Fibroblast of villous mesenchyme (primary cell): ENCODE measurements at places on chromosomes 5 and 9.

- no peak for DNase-seq
Observed at GRCh38 chr9:108865037-108865436, 3.0 kb downstream of the ACTL7A start.

DNA sequence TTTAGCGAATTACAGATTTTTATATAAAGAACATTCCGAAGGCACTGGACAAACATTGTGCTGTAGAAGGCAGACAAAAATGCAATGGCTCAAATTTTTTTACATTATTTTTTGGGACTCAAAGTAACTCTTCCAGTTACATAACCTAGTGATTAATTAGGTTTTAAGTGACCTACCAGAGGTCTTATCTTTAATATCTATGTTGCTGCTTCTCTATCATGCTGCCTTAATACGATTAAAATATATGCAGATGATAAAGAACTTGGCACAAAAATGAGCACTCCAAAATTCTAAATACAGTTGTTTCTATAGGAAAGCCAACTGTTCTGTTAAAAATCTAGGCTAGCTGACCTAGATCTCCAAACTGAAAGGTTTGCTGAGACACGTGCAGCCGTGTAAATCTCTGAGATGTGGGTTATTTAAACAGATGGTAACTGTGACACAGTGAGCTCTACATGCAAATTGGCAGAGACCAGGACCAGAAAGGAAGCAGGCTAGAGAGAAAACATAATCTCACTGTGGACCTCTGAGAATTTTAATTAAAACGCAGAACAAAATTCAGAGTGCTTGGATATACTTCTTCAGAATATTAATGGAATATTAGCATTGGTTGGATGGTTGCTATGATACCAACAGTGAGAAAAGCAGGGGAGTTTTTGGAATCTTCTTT lies 56.2 kb downstream of the CAMK4 start:
- DNase-seq: no peak

GRCh38 chr5:13552361-13552760 lies 392.1 kb downstream of the DNAH5 start:
- no peak for DNase-seq

DNA sequence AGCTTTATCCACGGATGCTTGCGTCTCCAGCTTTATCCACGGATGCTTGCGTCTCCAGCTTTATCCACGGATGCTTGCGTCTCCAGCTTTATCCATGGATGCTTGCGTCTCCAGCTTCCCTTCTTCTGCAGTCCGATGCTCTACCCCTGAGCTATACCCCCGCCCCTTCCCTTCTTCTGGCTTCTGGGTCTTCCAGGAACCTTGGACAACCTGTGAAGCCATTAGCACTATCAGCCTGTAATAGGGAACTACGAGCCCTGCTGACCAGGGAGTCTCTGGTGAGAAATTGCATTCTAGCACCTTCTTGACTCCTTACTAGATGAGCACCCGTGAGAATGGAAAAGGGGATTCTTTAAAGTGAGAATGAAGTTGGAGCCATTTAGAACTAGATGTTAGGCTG lies 39.1 kb upstream of the SH3PXD2B start:
- DNase-seq: no peak

DNA sequence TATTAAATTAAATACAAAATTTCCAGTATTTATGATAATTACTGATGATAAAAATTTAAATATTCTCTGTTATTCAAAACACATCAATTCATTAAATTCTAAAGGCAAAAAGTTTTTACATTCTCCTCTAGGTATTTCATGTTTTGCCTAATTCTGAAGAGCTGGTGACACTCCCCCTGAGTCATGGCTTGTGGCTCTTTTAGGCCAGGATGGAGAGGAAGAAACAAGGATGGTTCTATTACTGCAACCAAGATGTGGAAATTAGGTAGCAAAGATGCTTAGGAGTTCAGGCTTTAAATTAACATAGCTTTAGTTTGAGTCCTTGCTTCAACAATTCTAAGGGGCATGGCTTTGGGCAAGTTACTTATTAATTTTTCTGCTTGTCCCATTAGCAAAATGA lies 1295.8 kb downstream of the EFNA5 start:
- no peak for DNase-seq

DNA sequence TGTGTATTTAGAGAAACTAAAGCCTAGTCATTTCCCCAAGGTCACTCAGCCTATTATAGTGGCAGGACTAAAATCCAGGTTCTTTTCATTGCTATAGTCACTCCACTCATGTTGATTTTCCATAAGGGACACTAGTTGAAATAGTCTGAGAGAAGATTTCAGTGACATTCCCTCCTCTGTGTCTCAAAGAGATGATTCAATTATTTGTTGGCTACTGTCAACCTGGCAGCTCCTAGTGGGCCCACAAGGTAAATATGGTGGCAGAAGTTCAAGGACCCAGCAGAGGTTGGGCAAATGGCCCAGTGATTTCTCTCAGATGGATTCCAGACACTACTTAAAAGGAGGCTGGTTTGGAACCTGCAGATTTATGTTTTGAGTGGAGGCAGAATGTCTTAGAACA lies 48.1 kb downstream of the G3BP1 start:
- no peak for DNase-seq

DNA sequence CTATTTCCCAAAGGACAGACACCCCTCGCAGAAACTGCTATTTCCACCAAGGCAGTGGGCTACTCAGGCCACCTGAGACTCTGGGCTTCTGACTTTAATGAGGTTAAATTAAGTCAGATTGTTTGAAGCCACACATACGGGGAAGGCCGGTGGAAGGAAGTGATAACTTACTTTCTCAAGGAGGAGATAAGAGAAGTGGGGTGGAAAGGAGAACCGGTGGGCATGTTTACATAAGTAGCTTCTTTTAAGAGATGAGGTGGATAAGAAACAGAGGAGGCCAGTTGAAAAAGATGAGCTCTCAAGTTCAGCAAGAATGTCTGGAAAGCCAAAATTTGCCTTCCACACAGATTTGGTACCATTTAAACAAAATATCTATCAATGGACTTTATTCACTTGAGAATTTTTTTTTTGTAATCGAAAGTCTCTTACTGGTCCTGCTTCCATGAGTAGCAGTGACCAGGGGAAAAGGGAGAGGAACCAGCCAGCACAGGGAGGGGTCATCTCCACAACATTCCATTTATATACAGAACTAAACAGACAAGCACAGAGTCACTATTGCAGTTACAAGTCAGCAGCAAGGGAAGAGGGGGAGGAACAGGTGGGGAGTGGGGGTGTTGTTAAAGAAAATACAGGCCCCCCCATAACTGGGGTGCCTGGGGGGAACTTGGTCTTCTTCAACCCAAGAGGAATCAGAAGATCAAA lies 20.0 kb downstream of the CCDC125 start:
- DNase-seq: no peak

GRCh38 chr5:91937121-91937520 lies 554.0 kb upstream of the ARRDC3 start:
- no peak for DNase-seq
